ENCODE measurements at places on chromosomes 11 and 22. TPM values are rescaled to one million over a fixed set of nuclear protein-coding genes. Genes with fewer than 3 reads are reported as not detected.

GRCh38 chr11:47941907-47942558 is 38.3 kb upstream of the PTPRJ start:
- H3K27ac ChIP-seq = no peak overlapping the region
- no peak overlapping the region for H3K4me3 ChIP-seq
- H3K27me3 ChIP-seq = no peaks in the 10 kb centered on the region
- peak; percentile 66 for DNase-seq

DNA sequence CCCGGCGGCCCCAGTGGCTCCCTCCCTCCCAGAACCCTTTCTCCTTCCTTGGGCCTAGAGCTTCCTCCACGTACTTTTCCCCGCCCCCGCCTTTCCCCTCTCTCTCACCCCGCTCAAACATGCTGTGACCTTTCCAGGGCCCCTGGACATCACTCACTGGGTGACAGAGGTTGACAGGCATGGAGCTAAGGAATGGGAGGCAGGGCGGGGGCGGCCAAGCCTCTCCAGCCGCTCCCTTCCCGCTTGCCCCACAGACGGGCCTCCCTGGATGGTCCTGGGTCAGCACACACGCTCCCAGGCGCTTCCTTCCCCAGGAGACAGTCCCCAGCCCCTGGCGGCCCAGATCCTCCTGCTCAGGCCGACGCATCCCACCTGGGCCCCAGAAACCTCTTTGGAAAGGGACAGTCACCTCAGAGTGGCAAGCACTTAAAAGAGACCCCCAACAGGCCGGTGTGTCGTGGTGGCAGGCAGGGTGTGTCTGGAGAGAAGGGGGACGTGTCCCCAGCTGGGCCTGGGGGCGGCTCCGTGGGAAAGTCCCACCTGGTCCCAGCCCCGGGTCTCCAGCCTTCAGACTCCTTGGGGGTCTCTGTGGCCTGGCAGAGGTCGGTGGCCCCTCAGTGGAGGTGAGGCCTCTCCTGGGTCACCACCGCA is 8.8 kb downstream of the H19 start:
- H3K4me1 ChIP-seq = no peaks in the 10 kb centered on the region
- peak; percentile 10 for DNase-seq
- no peaks in the 10 kb centered on the region for H3K27me3 ChIP-seq
- no peak overlapping the region for H3K4me3 ChIP-seq
- no peak overlapping the region for H3K27ac ChIP-seq

DNA sequence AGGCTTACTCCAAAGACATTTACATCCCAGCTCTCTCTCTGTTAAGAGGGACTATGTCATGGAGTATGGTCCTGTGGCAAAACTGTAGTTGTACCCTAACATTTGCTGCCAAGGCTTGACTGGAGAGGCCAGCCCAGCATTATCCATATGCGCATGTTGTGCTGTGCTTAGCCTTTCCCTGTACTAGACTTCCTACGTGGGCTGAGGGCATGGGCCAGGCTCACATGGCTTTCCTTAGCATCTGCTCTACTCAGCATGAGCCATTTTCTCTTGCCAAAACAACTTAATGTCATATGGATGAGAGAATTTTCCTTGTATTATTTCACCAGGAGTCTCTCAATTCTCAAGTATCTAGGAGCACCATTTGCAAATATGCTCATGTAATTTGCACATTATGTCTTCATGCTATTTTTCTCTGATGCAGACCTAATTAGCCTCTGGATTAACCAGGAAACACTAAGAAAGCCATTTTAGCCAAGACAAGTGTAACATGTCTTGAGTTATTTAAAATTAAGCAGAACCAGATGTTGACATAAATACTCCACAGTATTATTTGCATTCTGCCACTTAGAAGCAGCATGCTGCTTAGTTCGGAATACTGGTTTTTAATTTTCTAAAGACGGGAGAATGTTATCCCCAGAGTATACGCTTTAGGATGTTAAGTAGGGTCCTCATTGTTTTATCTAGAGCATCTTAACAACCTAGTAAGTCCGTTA is 71.7 kb upstream of the FAR1 start:
- no peak overlapping the region for H3K4me3 ChIP-seq
- H3K4me1 ChIP-seq = peaks cover 5% of the 10 kb centered on the region
- no peaks in the 10 kb centered on the region for H3K36me3 ChIP-seq
- DNase-seq = no peak
- no peaks in the 10 kb centered on the region for H3K27me3 ChIP-seq

- H3K36me3 ChIP-seq = no peaks in the 10 kb centered on the region
- H3K4me3 ChIP-seq = no peak overlapping the region
- peak; percentile 73 for DNase-seq
- H3K27me3 ChIP-seq = no peaks in the 10 kb centered on the region
These were observed 222.9 kb downstream of the NAV2 start for GRCh38 chr11:19935507-19935906.

Gene CTSC
- total RNA-seq = 147 TPM

Gene MS4A1
- total RNA-seq = not detected
